ENCODE measurements at places on chromosomes 7 and 10.

GRCh38 chr10:81248886-81249285, 626.1 kb upstream of the NRG3 start:
- peak; percentile 12 for DNase-seq

GRCh38 chr7:77542895-77543294, 5.8 kb downstream of the PTPN12 start:
- DNase-seq: no peak

GRCh38 chr10:123200531-123200930, 46.3 kb downstream of the BUB3 start:
- no peak for DNase-seq

DNA sequence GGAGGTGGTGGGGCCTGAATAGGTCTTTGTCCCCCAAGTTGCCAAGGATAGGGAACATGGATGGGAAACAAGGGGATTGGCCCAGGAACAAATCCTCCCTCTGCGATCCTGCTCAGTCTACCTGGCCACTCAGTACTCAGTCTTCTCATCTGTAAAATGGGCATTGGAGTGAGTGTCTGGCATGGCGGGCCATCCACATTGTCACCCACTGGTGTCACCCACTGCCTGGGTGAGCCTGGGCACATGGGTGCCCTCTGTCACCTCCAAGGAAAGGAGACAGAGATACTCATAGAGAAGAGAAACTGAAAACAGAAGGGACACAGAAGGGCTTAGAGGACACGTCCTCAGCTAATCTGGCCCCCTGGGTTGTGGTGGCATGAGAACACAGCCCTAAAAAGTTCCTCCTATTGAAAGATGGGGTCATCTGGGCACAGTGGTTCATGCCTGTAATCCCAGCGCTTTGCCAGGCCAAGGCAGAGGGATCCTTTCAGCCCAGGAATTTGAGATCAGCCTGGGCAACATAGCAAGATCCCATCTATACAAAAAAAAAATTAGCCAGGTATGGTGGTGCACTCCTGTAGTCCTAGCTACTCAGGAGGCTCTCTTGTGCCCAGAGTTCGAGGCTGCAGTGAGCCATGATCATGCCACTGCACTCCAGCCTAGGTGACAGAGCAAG, 12.5 kb upstream of the TNRC18 start:
- no peak for DNase-seq

- DNase-seq: no peak
These were observed 77.6 kb upstream of the JAZF1 start for GRCh38 chr7:28258240-28258639.

- no peak for DNase-seq
These were observed 4.3 kb downstream of the ADCY1 start for GRCh38 chr7:45578467-45578866.

DNA sequence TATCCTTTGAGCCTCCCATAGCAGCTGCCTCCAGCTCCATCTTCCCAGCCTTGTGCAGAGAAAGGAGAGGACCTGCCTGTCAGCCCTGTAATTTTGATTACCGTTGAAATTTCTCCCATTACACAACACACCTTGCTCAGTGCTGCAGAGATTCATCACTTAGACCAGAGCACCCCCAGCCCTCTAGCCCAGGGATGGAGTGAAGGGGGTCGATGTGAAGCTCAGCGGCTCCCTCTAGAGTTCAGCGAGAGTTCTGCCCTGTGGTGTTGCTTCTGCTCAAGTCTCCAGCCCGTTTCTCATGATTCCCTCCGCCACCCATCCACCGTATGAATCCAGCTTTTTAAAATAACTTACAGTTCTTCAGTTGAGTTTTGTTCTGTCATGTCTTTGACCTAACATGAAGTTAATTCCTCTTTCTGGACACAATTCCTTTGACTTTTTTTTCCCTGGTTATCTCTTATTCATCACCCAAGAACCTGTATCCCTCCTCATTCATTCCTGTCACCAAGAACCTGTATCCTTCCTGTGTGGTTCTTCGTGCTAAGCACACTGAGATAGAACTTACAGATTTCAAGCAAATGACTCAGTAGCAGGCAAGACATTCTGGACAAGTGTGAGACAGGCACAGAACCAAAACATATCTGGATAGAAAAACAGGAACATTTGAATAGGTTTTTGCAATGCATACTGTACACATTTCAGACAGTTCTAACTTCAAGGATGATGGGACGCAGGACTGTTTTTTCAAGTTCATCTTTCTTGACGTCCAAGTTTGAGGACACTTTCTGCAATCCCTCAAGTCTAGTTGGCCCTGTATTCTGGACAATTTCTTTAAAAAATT, 35.0 kb upstream of the ZNF32 start:
- no peak for DNase-seq

DNA sequence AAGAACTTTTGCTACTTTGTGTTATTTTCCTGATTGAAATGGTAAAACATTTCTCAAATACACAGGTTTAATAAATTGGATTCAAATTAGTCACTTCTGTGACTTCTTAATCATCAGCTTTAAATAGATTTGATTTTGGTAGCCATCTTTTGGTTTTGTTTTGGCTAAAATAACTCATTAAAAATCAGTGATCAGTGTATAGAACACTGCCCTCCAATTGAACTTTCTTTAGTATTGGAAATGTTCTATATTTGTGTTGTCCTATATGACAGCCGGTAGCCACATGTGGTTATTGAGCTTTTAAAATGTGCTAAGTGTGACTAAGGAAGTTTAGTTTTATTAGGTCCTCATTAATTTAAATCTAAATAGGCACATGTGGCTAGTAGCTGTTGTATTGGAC, 50.4 kb downstream of the GLCCI1 start:
- no peak for DNase-seq

DNA sequence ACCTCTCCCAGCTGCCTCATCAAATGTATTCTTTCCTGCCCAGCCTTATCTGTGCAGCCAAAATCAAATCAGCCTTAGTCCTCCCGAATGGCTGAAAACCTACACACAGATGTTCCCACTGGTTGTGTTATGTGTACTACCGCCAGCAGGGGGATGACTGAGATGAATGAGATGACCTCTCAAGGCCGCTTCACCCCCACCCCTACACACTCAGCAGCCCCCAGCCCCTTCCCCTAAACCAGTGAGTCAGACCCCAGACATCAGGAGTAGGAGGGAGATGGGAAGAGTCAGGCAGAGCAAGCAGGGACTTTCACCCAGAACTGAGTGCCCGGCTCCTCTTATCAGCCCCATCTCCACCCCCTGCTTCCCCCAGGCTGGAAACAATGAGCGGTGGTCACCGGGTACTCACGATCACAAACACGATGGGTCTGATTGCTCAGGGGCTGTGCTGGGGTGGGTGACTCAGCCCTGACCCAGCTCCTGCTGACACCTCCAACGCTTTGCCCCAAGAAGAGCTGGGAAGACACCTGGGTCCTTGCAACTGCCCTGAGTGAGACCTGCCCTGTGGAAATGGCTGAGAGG, 6.5 kb upstream of the C10orf105 start:
- DNase-seq: no peak

DNA sequence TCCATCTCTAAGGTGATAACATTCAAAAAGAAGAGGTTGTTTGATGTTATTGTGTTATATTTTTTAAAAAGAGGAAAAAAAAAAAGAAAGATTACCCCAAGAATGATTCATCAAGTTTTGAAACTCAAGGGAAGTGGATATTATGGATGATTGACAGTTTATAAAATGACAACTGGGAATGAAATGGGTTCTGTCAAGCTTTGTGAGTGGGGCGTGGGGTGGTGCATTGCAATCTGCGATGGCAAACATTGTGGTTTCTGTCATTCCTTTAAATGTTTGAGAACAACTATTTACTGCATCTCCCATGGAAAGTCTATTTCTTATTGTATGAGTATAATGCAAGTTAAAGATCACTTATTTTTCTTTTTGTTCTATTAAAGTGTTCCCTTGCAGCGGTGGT, 297.0 kb downstream of the CCDC3 start:
- DNase-seq: no peak

GRCh38 chr10:94264085-94264484, 98.7 kb downstream of the NOC3L start:
- DNase-seq: no peak

- peak; percentile 30 for DNase-seq
These were observed at the start of gene HKDC1 for GRCh38 chr10:69220041-69220451. HKDC1 (plus strand) TSS chr10:69220332; CDS start chr10:69220436, 104 bp downstream.
